ENCODE measurements at places on chromosomes 6 and 20. TPM values are rescaled to one million over a fixed set of nuclear protein-coding genes. Genes with fewer than 3 reads are reported as not detected.

DNA sequence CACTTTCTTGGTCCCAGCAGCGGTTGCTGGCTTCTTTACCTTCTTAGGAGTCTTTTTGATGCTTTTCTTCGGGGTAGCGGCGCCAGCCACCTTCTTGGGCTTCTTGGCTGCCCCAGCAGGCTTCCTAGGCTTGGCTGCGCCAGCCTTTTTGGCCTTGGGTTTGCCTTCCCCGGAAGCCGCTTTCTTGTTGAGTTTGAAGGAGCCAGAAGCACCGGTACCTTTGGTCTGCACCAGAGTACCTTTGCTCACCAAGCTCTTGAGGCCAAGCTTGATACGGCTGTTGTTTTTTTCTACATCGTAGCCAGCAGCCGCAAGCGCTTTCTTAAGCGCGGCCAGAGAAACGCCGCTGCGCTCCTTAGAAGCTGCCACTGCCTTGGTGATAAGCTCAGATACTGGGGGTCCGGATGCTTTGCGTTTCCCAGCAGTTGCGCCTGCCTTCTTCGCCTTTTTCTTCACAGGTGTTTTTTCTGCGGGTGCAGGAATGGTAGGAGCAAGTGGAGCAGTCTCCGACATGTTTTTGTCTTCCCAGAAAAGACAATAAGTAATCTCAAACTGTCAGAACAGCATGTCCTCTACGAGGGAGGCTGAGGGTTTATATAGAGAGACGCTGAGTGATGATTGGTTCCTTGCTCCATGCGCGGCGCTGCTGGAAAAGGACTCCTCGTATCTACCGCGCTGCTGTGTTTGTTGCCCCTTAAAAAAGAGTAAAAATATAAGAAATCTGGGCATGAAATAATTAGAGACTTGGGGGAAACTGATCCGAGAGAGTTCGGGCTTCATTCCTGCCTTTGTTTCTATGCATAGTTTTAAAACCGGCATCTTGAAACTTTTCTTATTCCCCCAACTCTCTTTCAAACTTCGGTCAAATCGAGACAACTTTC, 130.3 kb upstream of the BTN3A2 start:
- H3K27me3 ChIP-seq = no peaks in the 10 kb centered on the region
- peak overlapping the region; percentile 65 for H3K4me3 ChIP-seq
- H3K27ac ChIP-seq = peak overlapping the region; percentile 91
- H3K4me1 ChIP-seq = no peaks in the 10 kb centered on the region
- no peaks in the 10 kb centered on the region for H3K36me3 ChIP-seq

DNA sequence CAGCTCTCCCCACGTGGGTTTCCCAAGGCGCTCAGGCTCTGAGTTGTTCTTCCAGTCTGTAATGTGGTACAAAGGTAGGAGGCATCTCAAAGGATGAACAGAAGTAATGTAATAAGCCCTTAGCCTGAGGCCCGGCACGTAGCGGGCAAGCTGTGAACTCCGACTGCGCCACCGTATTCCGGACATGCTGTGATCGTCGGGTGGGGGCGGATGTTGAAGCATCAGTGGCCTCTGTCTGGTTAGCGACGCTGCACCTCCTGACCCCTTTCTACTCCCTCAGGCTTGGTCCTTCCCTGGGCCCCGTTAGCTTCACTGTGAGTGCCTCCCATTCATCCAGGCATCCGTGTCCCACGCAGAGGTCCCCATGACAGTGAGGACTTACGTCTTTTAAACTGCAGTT, 151.7 kb downstream of the ERMARD start:
- H3K27ac ChIP-seq = no peak overlapping the region
- H3K4me1 ChIP-seq = no peaks in the 10 kb centered on the region
- no peaks in the 10 kb centered on the region for H3K27me3 ChIP-seq
- H3K36me3 ChIP-seq = no peaks in the 10 kb centered on the region
- H3K4me3 ChIP-seq = no peak overlapping the region

GRCh38 chr6:33994472-33995308, 151.2 kb downstream of the GRM4 start:
- H3K36me3 ChIP-seq = no peaks in the 10 kb centered on the region
- no peaks in the 10 kb centered on the region for H3K27me3 ChIP-seq
- no peak overlapping the region for H3K27ac ChIP-seq
- no peak overlapping the region for H3K4me3 ChIP-seq
- peak; percentile 68 for DNase-seq
- H3K4me1 ChIP-seq = no peaks in the 10 kb centered on the region

The FLRT3 gene
- 141 TPM for total RNA-seq

The RGS17 gene
- 0.24 TPM for total RNA-seq

The PAX1 gene
- total RNA-seq = 0.44 TPM

The BCAS1 gene
- total RNA-seq = 9.8 TPM

The SIRPA gene
- total RNA-seq = 16.0 TPM

The EEF1A2 gene
- 23.5 TPM for total RNA-seq

The ENTPD6 gene
- total RNA-seq = 80.4 TPM

The PARD6B gene
- total RNA-seq = 41.0 TPM

The CLPSL2 gene
- not detected for total RNA-seq

Data from hepatocyte (in vitro differentiated cells).